C1 segment of cervical spinal cord (tissue), 14 donors: ENCODE measurements at places on chromosomes 1 and 21.

- no peak for DNase-seq
These were observed 52.0 kb upstream of the TACSTD2 start for GRCh38 chr1:58629031-58629462.

GRCh38 chr21:14687268-14687625, 141.1 kb upstream of the SAMSN1 start:
- DNase-seq, result no peak

DNA sequence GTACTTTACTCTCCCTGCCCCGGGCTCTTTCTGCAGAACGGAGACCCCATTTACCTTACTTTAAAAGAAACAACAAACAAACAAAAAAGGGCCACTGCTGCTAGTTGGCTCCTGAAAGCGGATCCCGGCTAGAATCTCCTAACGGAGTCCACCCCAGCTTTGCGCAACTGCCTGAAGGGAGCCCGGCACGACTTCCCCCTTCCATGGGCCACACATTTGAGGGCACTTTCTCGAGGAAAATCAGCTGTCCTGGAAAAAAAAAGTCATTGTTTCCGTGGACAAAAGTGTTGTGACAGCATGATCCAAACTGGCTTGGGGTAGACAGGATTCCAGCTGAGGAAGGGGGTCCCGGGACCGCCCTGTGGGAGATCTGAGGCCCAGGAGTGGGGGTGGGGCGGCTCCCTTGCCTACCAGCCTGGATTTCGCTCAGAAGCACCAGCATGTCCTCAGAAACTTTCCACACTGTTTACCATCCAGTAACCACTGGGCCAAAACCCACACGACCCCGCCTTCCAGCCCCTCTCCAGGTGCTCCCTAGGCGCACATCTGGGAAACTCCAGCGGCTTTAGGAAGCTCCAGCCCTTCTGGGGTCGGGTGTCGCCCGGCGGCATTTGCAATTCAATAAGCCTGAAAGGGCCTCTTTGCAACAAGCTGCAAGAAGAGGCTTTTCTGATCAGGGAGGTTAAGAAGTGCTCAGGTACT, 4.8 kb downstream of the RIPK4 start:
- no peak for DNase-seq

GRCh38 chr1:154170547-154171222, 15.8 kb upstream of the NUP210L start:
- no peak for DNase-seq

GRCh38 chr1:96233422-96233821, 488.2 kb upstream of the PTBP2 start:
- no peak for DNase-seq
